ENCODE measurements at places on chromosomes 7 and 10.

GRCh38 chr10:107425931-107426553 lies 261.5 kb upstream of the SORCS1 start:
- no peak for DNase-seq

DNA sequence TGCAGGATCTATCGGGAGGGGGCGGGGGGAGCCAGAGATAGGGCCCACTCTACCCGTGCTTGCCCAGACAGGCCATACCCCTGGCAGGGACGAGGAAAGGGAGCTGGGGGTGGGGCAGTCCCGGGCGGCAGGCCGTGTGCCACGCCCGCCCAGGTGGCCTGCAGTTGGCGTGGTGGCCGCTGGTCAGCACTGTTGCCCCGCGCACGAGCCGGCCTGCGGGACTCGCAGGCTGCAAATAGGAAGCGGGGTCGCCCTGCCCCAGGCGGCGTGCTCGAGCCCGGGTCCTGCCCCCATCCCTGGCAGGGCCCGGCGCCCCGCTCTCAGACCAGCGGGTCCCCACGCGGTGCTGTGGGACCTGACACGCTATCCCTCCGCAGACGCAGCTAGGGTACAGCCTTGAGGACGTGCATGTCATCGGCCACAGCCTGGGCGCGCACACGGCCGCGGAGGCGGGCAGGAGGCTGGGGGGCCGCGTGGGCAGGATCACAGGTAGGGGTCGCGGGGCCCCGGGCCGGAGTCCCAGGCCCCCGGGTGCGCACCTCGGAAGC lies 6.7 kb downstream of the PNLIPRP2 start:
- peak; percentile 22 for DNase-seq

GRCh38 chr7:2494191-2495130 lies 18.3 kb upstream of the GRIFIN start:
- no peak for DNase-seq

GRCh38 chr10:121572859-121573537 lies 25.2 kb downstream of the FGFR2 start:
- no peak for DNase-seq

DNA sequence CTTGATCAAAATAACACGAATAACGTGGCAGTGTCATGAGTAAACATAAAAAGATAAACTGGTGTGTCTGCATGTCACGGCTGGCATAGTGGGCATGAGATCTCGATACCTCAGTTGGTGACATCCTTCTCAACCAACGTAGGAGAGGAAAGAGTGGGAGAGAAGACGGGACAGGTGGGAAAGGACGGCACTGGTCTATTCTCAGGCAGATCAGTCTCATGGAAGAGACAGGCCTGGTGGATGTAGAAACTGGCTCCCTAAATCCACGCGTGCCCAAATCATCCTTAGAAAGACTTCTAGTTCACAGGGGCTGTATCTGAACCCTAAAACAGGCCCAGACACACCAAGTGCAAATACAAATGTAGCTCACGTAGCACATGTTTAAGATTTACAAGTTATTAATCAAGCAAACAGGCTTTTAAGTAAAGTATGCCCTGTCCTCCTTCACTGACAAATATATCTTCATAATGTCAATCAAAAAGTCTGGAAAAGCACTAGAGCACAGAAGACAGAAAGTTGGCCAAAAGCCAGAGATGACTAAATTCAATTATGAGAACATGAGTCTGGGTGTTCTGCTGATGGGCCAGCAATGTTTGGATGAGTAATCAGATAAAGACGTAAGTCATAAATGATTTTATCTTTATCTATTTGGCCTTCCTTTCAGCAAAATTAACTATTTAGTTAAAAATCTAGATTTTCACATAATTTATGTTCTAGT lies 56.3 kb downstream of the SFMBT2 start:
- no peak for DNase-seq

- no peak for DNase-seq
Observed at GRCh38 chr7:23955600-23956149, 245.7 kb downstream of the STK31 start.

GRCh38 chr7:78852951-78853350 lies 600.5 kb downstream of the MAGI2 start:
- DNase-seq, result no peak

GRCh38 chr7:157780721-157781120 lies 443.9 kb downstream of the DNAJB6 start:
- DNase-seq, result no peak

GRCh38 chr7:147858421-147858820 lies 732.1 kb upstream of the C7orf33 start:
- no peak for DNase-seq

GRCh38 chr10:1241322-1241890 lies 185.2 kb downstream of the WDR37 start:
- no peak for DNase-seq

- no peak for DNase-seq
Observed at GRCh38 chr7:94414980-94415379, 20.3 kb downstream of the COL1A2 start.

- no peak for DNase-seq
Observed at GRCh38 chr7:129252128-129252527, 27.3 kb downstream of the AHCYL2 start.

DNA sequence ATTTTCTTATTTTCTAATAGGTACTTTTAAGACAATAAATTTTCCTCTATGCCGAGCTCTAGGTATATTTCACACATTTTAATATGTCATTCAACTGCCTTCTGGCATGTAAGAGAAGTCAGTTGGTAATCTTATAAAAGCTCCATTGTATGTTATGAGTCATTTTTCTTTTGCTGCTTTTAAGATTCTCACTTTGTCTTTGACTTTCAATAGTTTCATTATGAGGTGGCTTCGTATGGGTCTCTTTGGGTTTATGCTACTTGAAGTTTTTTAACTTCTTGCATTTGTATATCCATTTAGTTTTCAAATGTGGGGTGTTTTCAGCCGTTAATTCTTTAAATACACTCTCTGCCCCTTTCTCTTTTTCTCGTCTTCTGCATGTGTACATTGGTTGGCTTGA lies 80.5 kb downstream of the ABCA13 start:
- DNase-seq, result no peak

- no peak for DNase-seq
Observed at GRCh38 chr10:35872671-35873070, 230.6 kb upstream of the FZD8 start.

GRCh38 chr7:22651534-22652243 lies 75.3 kb upstream of the IL6 start:
- DNase-seq, result no peak

- no peak for DNase-seq
Observed at GRCh38 chr10:107232013-107232412, 67.5 kb upstream of the SORCS1 start.

- DNase-seq, result peak; percentile 17
Observed at GRCh38 chr7:12111422-12112405, 99.4 kb upstream of the TMEM106B start.

DNA sequence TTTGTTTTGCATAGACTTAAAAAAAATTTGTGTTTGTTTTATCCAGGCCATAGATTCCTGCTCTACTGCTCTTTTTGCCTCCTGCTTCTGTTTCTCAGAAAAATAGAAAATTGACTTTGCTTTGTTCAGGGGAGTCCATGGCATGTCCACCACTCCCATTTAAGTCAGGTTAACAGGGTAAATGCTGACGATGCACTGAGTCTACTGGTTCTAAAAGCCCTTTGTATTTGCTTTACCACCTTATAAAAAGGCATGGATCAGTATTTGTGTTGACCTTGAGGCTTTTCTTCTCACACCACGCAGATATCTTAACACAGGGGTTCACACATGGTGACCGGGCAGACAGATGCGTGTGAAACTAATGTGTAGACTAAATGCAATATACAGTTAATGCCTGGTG lies 139.5 kb upstream of the RHEB start:
- no peak for DNase-seq

DNA sequence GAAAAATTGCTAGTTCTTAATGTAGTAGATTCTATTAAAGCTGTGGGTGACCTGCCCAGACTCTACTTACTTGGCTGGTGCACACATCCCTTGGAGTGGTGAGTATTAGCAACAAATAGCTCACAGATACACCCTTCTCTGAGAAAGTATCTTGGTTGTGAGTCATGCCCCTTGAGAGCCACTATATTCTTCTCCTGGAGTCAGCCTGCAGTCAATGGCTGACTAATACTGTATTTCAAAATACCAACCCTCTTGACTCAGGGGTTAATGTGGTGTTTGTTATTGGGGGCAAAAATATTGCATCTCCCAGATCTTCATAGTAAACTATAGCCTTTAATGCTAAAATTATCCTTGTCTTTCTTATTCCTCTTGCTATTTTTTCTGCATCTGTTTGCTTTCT lies 354.9 kb downstream of the BMPER start:
- DNase-seq, result no peak

GRCh38 chr7:157521752-157522151 lies 184.9 kb downstream of the DNAJB6 start:
- no peak for DNase-seq

- DNase-seq, result peak; percentile 30
Observed at GRCh38 chr10:55410415-55410885, 609.4 kb upstream of the PCDH15 start.

All from NCI-H1930 (cell line).